HFF-Myc (cell line): ENCODE measurements at places on chromosomes 4 and X.

DNA sequence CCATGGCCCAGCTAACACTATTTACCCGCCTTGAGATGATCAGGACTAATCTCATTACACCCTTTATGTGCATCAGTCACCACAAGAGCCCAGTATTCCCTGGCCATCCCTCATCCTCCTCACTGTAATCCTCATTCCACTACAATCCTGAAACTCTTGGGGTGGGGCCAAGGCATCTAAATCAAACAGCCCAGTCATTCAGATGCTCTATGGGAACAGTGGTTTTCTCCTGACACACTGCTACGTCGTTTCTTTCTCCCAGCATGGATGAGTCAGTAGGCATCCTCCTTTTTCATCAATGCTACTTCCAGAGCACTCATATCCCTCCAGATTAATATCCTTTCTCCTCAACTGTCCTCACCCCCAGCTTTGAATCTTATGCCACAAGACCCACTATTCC lies 5.6 kb downstream of the SDAD1 start:
- DNase-seq, result peak; percentile 37

GRCh38 chr4:144178414-144178813 lies 37.9 kb upstream of the GYPA start:
- no peak for DNase-seq

DNA sequence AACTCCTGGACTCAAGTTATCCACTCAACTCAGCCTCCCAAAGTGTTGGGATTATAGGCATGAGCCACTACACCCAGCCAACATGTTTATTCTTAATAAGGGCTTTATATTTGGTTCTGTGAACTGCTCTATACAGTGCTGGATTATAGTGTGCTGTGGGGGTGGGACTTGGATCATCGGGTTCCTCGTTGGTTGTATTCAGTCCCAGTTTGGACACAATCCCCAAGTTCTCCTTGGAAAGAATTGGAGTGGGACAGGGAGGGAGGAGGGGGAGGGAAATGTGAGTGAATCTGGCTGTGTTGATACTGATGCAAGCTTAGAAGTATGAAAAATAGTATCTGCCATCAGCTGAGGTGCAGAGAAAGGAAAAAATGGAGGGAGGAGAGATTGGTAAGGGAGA lies 121.3 kb downstream of the KIT start:
- DNase-seq, result no peak

- DNase-seq, result no peak
These were observed 302.3 kb downstream of the DCHS2 start for GRCh38 chr4:154189346-154189745.

- DNase-seq, result no peak
These were observed 82.1 kb downstream of the AREG start for GRCh38 chr4:74527049-74527448.

DNA sequence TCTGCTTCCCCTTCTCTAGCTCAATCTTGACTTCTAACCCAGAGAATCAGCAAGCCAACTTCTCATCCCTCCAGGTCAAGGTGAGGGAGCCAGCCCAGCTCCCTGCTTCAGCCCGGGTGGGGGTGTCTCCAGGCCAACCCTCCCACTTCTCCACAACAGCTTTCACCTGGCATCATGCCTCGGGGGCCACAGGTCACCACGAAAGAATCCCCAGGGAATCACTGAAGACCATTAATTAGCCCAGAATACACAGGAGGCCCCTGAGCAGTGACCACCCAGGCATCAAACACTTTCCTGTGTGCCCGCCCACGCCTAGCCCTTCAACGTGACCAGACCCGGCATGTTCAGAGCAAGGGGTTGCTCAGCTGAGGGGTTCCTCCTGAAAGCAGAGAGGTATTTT lies 646.7 kb downstream of the BCOR start:
- no peak for DNase-seq

DNA sequence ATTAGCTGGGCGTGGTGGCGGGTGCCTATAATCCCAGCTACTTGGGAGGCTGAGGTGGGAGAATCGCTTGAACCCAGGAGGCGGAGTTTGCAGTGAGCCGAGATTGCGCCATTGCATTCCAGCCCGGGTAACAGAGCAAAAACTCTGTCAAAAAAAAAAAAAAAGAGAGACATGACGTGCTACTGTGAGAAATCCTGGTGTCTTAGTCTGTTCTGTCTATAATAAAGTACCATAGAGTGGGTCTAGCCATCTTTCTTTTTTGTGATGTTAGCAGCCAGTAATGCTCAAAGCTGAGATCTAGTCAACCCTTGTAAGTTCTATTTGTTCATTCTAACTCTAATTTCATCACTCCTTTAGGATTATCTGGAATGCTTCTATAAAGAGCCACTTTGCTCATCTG lies 38.9 kb downstream of the CLDN34 start:
- DNase-seq, result no peak

DNA sequence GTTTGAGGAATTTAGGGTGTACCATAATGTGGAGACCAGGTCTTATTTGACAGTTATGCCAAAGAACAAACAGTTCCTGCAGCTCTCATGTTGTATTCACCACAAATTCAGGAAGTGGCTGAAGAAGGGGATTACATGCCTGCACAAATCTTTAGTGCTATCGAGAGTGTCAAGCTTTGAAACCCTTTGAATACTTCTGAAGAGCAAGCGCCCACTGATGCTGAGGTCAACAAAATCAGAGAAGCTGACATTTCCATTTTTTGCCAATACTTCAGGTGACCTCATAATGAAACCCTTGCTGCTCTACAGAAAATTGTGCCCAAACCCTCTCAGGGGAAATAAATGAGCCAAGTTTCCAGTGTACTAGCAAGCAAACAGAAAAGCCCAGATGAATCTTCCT lies 28.4 kb downstream of the PAK3 start:
- DNase-seq, result no peak
